Brain (organoid and tissue), 16 donors: ENCODE measurements at places on chromosomes 12 and 14.

- DNase-seq, result no peak
Observed at GRCh38 chr14:77623201-77623600, 6.8 kb upstream of the SPTLC2 start.

DNA sequence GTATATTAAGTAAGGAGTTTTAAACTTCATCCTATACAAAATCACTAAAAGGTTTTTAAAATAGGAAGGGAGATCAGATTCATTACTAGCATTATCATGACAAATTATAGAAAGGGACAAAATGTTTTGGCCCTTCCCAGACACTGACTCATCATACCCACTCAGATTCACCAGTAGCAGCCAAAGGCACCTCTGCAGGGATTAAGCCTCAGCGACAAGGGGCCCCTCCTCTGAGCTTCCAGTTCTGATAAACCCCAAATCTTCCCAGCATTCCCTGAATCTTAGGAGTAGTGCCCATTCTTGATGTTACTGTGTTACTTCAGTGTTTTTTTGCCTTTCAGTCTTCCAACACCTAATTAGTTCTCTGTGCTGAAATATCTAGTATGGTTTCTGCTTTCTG, 14.5 kb downstream of the KRAS start:
- DNase-seq, result no peak

DNA sequence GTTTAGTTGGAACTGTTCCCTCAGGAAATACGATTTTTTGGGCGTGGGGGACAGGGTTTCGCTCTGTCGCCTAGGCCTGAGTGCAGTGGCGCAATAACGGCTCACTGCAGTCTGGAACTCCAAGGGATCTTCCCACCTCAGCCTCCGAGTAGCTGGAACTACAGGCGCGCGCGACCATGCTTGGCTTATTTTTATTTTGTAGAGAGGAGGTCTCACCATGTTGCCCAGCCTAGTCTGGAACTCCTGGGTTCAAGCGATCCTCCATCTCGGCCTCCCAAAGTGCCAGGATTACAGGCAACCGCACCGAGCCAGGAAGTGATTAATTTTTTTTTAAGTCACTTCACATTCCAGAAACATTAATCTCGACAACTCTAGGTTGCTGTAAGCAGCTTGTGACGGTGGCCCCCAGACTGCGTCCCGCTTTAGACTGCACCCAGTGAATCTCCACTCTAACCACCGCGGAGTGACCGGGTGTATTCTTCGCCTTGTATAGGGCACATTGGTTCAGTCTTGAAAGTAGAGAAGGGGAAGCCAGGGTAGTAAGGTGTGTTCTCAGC, 830 bp upstream of the MIS18BP1 start:
- DNase-seq, result no peak

- no peak for DNase-seq
Observed at GRCh38 chr14:35959835-35960234, 133.7 kb downstream of the BRMS1L start.

- DNase-seq, result no peak
Observed at GRCh38 chr14:82854901-82855300, 1321.2 kb upstream of the SEL1L start.

DNA sequence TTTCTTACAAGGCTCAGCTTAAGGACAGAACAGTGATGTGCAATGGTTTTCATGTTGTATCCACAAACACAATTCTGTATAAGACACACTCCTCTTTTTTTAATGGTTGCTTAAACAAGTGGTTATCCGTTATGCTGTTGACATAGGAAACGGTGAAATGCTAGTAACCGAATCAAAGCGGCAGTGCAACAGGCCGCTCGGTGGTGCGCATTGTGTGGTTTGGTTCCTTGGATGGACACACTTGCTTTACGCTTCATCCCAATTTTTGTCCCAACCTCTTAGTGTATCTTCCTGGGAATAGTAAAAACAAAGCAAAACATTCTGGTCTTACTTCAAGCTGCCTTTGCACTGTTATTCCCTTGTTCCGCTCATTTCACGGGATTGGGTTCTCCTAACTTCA, 650 bp upstream of the PTGER2 start:
- DNase-seq, result peak; percentile 11

GRCh38 chr14:21987937-21988336, 314.3 kb upstream of the OR4E1 start:
- DNase-seq, result no peak

- DNase-seq, result no peak
Observed at GRCh38 chr12:75813072-75813471, 218.5 kb downstream of the PHLDA1 start.

DNA sequence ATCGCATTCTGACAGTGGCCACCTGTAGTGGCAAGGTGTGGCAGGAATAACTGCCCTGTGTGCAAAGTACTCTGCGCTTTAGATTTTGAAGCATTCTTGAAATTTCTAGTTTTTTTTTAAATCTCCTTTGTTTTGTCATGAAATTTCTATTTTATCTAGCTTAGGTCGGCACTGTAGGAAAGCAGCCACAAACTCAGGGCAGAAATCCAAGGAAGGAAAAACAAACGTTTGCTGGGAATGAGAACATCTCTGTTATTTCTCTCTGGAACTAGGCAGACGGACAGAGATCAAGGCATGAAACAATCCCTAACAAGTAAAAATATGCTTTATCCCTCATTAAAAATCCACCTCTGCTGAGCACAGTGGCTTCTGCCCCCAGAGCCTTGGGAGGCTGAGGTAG, 1.3 kb upstream of the NR2C1 start:
- DNase-seq, result no peak

GRCh38 chr14:59422069-59422881, 42.9 kb downstream of the GPR135 start:
- DNase-seq, result no peak

- no peak for DNase-seq
Observed at GRCh38 chr12:50842637-50843493, at the start of gene TMPRSS12. TMPRSS12 (plus strand) TSS chr12:50842926; CDS start chr12:50842965, 39 bp downstream.

DNA sequence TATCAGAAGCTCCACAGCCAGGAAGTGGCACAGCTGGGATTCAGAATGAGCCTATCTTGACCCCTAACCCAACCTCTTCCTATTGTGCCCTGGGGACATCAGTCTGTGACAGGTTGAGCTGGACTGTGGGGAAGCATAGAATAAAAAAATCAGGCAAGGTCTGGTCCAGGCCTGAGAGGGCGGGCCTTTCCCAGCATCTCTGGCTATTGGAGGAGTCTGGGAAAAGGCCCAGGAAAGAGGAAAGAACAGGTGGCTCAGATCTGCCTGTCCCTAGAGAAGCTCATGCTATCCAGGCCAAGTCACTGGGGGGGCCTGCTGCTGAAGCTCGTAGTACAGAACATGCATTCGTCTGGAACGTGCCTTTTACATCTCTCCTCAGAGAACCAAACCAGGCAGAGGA, 100.5 kb downstream of the PPM1H start:
- peak; percentile 23 for DNase-seq

- DNase-seq, result peak; percentile 45
Observed at GRCh38 chr12:91983935-91984334, 161.7 kb downstream of the BTG1 start.

- DNase-seq, result peak; percentile 25
Observed at GRCh38 chr14:102363182-102363943, 622 bp downstream of the TECPR2 start.

DNA sequence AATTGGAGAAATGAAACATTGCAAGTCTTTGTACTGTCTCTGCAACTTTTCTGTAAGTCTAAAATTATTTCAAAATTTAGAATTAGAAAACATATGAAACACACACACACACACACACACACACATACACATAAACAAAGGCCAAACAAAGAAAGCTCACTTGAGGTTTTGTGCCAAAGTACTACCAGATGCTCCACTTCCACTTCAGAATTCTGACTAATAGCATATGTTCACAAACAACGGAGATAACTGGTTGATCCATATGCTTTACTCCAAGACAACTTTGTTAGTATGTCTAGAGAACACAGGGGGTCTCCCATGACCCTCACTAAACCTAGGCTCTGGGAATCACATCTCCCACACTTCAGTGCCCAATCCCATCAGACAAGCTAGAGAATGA, 133.8 kb upstream of the CLEC14A start:
- DNase-seq, result no peak

GRCh38 chr12:96141216-96141912, 52.8 kb upstream of the ELK3 start:
- no peak for DNase-seq

DNA sequence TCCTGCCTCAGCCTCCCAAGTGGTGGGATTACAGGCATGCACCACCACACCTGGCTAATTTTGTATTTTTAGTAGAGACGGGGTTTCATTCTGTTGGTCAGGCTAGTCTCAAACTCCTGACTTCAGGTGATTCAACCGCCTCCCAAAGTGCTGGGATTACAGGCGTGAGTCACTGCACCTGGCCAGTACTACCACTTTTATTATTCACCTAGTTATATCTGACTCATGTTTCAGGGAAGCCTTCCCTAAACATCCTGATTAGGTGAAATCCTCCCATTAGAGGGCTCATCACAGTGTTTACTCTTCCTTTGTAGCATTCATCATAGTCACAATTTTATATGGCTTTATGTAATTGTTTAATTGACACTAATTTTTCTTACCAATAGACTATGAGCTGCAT, 295.3 kb upstream of the SOX5 start:
- DNase-seq, result no peak

GRCh38 chr12:81819991-81820633, 61.0 kb upstream of the PPFIA2 start:
- no peak for DNase-seq

- DNase-seq, result no peak
Observed at GRCh38 chr12:29132316-29132715, 16.8 kb upstream of the FAR2 start.

DNA sequence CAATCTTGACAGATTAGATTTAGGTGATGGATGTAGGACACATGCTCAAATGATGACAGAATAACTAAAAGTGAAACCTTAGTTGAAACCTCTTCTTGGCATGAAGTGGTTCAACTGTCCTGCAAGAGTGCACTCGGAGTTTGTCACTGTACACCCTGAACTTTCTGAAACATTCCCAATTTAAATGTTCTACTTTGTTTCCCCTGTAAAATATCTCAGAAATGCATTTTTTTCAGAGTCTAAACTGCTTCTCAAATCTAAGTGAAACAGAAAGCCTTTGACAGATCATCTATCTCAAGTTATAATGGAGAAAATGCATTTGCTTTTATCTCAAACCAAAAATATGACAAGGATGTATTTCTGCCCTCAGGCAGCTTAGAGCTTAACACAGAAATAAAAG, 66.0 kb downstream of the BHLHE41 start:
- no peak for DNase-seq

DNA sequence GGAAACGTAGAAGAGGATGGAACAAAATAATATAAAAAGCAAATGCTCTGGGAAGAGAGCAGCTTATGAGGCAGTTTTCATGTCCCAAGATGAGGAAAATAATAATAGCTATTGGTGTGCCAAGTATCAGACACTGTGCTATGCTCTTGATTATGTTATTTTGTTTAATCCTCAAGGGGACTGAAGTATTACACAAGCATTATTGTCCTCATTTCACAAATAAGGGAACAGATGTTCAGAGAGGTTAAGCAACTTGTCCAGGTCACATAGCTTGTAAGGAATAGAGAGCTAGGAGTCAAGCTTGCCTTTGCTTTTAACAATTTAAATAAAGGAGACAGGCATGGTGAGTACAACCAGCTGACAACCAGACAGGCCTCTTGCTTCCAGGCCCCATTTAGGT, 26.9 kb upstream of the LTBP2 start:
- no peak for DNase-seq

DNA sequence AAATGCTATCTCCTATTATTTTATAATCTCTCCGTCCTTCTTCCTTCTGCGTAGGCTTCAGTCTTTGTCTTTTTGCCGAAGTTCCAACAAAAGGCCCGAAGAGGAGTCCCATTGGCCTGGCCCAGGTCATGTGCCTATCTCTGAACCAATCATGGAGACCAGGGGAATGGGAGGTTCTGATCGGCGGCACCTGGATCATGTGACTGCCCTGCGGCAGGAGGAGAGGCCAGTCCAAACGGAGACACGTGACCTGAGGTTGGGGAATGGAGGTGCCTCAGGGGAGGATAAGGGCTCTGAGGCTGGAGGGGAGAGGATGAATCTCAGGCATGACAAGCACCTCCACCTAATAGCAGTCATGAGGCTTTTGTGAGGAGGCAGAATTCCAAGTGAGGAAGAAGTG, 86.0 kb downstream of the AACS start:
- DNase-seq, result no peak

GRCh38 chr12:49367381-49368239, at the start of gene SPATS2:
SPATS2 (plus strand) TSS chr12:49367462; CDS start chr12:49461013, 93,551 bp downstream.
- DNase-seq, result peak; percentile 62

DNA sequence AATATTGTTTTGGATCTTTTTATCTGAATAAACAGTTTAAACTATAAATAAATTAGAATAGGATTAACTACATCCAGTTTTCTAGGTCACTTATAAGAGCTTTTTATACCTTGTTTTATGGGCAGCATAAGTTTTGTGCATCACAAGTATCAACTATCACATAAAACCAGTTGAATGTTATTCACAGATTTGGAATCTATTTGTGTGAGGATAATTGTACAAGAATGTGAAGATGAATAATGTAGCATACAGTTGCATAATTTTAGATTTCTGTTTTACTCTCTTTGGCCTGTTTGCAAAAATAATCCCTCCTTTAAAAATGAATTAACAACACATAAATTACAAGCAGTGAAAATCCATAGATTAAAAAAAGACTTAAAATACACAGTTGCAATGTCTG, 88.8 kb downstream of the SCFD1 start:
- DNase-seq, result peak; percentile 51

- no peak for DNase-seq
Observed at GRCh38 chr12:124142395-124143035, 152.4 kb upstream of the RFLNA start.

DNA sequence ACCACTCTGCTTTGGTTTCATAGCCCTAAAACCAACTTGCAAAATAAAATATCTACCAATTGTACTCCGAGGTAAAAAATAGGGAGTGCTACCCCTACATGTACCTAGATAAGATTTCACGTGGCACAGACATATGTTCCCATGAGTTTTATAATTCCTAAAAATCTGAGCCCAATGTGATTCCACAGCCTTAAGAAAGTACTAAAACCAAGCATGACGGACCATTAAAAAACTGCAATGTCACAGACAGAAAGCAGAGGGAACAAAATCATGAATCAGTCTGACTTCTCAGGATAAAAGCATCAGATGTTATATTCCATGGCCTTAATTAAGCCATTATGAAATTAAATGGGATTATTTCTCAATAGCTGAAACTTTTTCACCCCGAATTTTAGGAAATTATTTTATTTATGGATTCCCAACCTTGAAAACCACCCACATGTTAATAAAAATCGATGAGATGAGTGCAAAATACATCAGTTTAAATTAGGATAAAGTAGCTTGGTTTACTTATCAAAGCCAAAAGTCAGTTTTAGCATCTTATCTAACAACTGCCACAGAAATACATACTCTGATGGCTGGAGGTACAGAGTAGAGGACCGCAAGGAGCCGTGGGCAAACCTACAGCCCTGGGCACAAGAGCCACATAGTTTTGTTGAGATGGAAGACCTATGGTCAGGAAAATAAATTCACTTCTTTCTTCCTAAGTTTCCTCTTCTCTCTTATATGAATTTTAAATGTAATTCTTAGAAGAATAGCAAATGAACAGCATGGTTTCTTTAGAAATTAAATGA, 4.5 kb downstream of the ITPR2 start:
- no peak for DNase-seq

GRCh38 chr14:51093371-51094281, 1.3 kb downstream of the TRIM9 start:
- DNase-seq, result peak; percentile 92
